ENCODE measurements at places on chromosomes 7 and 10.
A peak's percentile ranks its signal among the peaks of the same experiment; 100 is the strongest.

DNA sequence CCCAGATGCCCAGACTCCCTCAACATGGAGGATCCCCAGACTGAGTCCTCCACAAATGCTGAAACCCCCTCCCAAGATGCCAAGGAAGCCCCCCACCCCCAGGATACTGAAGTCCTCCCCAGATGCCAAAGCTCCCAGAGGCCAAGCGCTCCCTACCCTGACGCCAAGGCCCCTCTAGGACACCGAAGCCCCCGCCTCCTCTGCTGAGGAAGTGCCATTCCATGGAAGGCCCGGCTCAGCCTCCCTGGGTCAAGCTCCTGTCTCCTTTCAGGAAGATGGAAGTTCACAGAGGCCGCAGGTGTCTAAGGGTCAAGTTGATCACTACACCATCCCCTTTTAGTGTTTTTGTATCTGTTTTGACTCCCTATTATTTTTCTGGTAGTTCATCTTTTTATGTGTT is 606.8 kb downstream of the DNAJB6 start:
- no peak for DNase-seq

- DNase-seq = no peak
Measured at GRCh38 chr7:363626-364025, 73.7 kb downstream of the FOXL3 start.

DNA sequence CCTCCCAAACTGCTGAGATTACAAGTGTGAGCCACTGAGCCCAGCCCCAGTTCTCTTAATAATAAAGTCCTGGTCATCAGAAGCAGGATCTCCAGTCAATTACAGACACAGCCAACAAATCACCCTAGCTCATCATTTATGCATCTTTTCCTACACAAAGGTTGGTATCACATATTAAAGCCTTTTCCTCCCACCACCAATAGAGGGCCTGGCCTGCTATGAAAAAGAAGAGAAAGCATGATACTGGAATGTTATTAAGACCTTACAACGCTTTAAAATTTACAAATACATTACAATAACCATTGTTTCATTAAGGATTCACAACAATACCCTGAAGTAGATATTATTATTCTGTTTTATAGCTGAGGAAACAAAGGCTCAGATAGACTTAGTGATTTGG is 25.9 kb downstream of the VAX1 start:
- no peak for DNase-seq

DNA sequence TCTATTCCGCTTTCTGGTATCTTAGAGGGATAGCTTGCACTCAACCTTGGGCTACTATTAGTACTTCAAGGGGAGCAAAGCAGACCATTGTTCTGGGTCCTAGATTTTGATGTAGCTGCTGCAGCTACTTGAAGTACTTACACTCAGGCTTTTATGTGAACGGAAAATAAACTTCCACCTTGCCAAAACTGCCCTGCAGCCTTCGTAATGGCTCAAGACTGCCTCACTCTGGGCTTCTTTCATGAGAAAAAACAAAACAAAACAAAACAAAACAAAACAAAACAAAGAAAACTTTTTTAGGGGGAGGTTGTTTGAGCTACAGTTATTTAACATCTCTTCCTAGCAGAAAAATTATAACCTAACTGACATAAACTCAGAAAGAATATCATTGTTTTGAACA is 19.4 kb upstream of the EPHB6 start:
- DNase-seq = no peak

- no peak for DNase-seq
Measured at GRCh38 chr10:104333728-104334373, 4.4 kb downstream of the ITPRIP start.

- DNase-seq = no peak
Measured at GRCh38 chr7:37359662-37360444, 88.8 kb downstream of the ELMO1 start.

DNA sequence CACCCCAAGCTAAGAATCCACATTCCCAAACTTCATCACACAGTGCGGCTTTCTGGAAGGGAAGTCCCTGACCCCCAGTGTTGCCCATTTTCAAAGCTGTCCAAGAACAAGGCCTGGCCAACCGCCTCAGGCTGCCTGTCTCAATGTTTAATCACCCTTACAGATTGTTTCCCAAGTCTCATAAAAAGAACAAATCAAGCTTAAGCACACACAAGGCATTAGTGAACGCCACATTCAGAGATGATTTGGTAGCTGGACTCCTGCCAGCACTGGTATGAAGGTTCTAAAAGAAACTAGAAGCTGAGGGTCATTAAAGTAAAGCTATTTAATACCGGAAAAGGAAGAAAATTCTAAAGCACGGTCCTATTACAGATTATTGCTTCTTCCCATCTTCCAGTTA is 35.6 kb downstream of the C10orf90 start:
- DNase-seq = peak; percentile 25

- no peak for DNase-seq
Measured at GRCh38 chr7:69166979-69167516, 431.2 kb upstream of the AUTS2 start.

GRCh38 chr7:74033372-74034311 is 5.7 kb downstream of the ELN start:
- DNase-seq = peak; percentile 37

DNA sequence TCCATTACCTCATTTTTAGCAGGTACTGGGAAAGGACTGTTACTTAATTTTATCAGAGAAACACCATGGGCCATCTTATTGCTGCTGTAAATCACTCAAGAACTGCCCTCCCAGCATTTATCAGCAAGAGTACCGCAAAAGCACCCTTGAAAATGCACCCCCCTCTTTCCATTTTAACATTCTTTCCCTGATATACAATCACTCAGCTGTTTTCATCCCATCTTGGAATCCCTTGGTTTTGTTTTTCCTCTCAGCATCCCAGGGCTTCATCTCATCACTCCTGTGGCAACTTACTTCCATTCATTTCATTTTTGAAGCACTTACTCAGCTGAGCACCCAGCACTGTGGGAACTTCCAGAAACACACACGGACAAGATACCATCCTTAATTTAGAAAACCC is 36.5 kb downstream of the RAPGEF5 start:
- no peak for DNase-seq

GRCh38 chr10:98453729-98454128 is 7.0 kb upstream of the HPS1 start:
- DNase-seq = no peak

DNA sequence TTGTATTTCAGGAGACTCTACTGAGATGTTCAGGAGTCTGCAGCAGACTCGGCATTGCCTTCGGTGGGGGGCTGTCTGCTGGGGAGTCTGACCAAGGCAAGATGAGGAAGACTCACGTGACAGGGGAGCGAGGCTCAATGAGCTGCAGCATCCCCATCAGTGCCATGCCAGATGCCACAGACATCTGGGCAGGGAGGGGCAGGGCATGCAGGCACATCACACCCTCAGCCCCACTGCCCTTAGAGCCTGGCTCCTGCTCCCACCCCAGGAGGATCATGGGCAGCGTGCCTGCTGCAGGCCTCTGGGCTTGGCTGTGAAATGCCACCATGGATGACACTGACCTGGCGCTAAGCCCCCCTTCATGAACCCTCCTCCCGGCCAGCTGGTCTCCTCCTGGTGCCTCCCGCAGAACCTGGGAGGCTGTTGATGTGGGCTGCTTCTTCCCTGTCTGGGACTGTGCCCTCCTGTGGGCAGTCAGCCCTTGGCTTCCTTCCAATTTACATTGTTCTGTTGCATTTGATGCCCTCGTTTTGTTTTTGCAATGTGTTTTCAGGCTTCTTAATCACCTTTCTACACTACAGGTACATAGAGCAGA is 235.0 kb downstream of the PAXIP1 start:
- DNase-seq = no peak

DNA sequence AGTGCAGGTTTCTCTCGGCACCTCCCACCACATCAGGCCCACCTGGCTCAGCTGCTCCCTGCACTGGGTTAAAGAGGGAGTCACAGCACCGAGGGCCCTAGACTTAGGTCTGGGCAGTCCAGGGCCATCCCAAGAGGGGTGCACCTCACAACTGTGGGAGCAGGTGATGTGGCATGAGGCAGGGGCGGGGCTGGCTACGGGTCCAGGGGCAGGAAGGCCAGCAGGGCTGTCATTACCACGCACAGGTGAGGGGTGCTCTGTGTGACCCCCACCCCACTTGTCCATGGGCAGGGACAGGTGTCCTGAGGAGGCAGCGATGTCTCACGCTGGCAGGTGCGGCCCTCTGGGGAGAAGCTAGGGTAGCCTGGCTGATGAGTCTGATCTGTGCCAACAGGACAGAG is 40.5 kb upstream of the DPYSL4 start:
- DNase-seq = no peak

DNA sequence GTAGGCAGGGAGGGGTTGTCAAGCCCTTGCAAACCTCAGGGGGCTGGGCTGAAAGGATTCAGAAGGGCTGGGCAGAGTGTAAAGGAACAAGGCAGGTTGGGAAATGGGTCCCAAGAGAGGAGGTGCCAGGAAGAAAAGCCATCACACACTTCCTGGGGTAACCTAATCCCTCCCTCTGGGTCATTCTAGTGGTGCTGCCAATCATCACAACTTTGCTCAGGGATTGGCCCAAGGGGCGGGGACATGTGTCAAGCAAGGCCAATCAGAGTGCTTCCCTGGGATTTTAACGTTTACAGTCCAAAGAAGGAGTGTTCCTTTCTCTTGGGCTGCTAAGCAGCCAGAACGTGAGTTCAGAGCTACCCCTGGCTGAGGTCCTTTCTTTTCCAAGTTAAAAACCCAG is 57.1 kb upstream of the NPTX2 start:
- no peak for DNase-seq

DNA sequence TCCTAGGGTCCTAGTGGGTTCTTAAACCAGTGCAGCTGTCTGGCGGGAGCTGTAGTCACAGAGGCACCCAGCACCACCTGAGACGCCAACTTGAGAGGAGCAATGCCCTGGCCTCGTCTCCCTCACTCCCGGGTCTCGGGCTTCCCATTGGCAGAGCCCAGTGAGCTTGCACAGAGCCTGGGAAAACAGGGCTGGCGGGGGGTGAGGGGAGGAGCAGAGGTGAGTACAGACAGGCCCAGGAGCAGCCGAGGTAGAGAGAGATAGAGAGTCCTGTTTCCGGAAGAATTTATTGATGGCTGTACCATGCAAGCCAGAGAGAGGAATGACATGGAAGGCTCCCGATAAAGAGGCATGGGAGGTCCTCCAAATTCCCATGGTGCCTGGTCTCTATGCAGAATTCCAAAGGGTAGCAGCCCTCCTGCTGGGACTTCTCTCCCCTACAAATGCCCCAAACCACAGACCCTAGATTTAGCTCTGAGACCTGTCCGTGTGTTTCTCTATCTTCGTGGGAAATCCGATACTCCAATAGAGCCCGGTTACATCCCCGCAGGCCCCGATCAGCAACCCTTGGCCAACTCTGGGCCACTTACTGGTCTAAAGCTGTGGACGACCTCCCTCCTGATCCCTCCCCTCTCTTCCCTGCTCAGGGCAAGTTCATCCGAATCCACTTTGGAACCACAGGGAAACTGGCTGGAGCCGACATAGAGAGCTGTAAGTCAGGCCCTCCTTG is 20.3 kb upstream of the MYH16 start:
- no peak for DNase-seq

- DNase-seq = no peak
Measured at GRCh38 chr7:130384371-130384801, 4.1 kb downstream of the CPA1 start.

- no peak for DNase-seq
Measured at GRCh38 chr10:98402478-98402877, 12.5 kb downstream of the PYROXD2 start.

DNA sequence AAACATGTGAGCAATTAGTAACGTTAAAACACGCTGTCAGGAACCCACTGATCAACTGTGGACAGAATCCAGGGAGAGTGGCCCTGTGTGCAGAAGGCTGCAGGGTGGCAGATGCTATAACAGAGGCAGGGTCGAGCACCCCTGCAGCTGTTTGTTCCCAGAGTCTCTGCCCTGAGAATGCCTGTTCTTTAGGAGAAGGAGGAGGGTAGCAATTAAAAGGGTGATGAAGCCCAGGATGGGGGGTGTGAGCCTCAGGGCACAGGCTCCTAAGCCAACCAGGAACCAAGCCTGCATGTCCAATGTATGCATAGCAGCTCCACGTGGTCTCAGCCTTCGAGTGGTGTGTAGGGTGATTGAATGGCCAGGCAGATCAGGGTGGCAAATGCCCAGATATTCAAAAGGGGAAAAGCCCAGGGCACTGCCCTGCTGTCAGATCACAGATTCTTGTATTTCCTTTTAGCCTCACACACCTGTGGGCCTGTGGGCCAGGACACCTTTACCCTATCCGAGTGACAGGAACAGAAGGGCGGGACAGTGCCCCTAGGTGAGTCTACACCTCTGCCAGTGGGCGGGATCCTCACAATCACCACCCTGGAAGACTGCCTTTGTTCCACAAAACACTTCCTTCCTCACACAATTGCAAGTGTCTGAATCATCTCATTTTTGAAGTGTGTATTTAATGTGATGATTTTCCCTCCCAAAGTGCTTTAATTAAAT is 7.3 kb downstream of the WDFY4 start:
- no peak for DNase-seq

DNA sequence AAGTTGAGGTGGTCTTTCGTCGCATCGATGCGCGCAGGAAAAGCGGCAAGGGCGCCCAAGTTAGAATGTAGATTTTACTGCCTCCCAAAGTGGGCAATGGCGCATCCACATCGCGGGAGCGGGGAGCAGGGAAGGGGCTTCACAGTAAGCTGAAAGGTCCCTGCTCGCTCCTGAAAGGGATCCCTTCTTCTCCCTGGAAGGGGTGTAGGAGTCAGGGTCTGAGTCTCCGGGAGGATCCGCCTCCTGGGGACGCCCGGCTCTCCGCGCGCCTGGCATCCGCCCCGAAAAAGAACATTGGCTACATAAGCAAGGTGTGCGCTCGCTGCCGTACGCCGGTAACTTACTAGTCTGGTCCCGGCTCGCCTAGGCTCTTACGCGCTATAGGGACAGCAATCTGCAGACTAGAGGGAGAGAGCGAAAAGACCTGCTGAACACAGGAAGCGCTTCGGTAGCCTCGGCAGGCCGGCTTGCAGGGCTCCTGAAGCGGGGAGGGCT is 804 bp downstream of the UNC5B start:
- peak; percentile 86 for DNase-seq

GRCh38 chr7:66790196-66790595 is 49.7 kb downstream of the RABGEF1 start:
- DNase-seq = no peak

GRCh38 chr7:77238703-77239136 is 39.1 kb upstream of the FGL2 start:
- no peak for DNase-seq

- DNase-seq = peak; percentile 80
Measured at GRCh38 chr10:90847436-90847835, 10.4 kb downstream of the HTR7 start.

DNA sequence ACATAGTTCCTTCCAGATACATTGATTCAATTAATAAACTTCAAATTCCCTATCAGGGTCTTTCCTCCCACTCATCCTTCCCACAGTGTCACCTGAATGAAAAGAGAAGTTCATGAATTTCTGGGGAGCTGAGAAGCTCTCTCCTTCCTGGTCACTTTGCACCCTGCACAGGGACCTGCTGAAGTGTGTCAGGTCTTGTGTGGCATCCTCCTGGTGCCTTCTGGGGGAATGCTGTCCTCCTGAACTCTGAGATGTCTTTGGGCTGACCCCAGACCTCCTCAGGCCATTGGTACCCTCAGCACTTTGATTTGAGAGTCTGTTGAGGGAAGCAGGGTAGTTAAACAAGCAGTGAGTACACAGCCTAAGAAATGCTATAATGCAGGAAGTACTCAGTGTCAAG is 39.5 kb upstream of the ITGA8 start:
- DNase-seq = no peak

GRCh38 chr7:114140561-114140960 is 221.8 kb upstream of the PPP1R3A start:
- no peak for DNase-seq

GRCh38 chr10:98513704-98514103 is 67.0 kb upstream of the HPS1 start:
- DNase-seq = no peak

- peak; percentile 99 for DNase-seq
Measured at GRCh38 chr7:156751319-156751718, 110.7 kb downstream of the RNF32 start.

- peak; percentile 73 for DNase-seq
Measured at GRCh38 chr7:49398746-49399145, 374.7 kb upstream of the VWC2 start.
